AG20443 (cell line): ENCODE measurements at places on chromosomes 4 and X.

GRCh38 chr4:98653890-98654867, 4.2 kb downstream of the TSPAN5 start:
- DNase-seq, result peak; percentile 52

- DNase-seq, result peak; percentile 36
Observed at GRCh38 chr4:189124149-189124758, 816.4 kb upstream of the FRG1 start.

DNA sequence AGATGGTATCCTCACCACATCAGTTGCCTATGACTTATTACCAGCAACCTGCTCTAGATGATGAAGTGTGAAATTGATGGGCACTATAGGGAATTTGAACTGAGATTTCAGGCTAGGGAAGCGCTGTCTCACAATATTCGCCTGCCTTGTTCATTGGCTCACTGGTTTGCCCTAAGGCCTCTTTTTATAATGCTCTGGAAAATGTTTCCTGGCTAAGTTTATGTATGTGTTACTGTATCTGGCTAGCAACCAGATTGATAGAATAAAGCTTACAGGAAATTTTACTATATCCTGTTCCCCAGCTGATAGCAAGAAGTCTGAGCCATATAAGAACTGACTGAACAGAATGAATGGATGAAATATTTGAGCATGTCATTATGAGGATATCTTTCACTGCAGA, 71.6 kb downstream of the GSTCD start:
- no peak for DNase-seq

- peak; percentile 16 for DNase-seq
Observed at GRCh38 chr4:55727746-55728145, 91.6 kb upstream of the NMU start.

DNA sequence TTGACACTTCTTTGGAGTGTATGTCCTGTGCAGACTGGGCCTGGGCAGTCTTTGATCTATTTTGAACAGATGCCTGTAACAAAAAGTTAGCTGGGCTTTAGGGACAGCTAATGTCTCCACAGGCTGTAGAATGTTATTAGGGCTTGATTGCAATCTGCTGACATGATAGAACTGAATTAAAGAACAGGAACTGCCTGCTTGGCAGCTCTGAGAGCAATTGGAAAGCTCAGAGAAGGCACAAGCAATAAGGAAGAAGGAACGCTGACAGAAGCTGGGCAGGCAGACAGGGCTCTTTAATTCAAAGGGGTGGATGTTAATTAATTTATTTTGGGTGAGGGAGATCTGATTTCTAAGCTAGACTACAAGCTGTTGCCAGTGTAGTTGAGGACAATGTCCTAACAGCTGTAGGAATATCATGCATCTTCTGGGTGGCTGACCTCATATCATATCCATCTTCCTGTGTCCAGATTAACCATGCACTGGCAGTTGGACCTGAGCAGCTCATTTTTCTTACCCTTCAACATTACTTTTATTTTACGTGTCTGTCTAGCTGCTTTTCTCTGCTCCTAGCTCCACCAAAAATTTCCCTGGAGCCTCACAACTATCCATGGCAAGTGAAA, 20.7 kb upstream of the GRXCR1 start:
- DNase-seq, result no peak

DNA sequence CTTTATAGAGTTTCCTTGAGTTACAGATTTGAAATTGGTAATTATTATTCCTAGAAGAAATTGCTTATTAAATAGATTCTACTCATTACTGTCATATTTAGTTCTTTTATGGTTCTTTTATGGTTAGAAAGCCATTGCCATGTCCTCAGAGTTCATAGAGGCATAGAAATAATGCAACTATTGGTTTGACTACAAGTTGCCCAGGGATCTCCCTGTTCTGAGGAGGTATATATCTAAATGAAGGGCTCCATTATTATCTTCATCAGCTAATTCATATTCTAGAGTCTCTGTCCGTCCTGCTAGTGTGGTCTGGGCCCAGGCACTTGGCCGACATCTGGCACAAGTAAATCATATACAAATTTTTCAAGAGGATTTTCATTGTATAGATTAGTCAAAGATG, 535.7 kb downstream of the PPP4R3C start:
- no peak for DNase-seq

- DNase-seq, result no peak
Observed at GRCh38 chr4:100876546-100876945, 358.7 kb upstream of the EMCN start.

DNA sequence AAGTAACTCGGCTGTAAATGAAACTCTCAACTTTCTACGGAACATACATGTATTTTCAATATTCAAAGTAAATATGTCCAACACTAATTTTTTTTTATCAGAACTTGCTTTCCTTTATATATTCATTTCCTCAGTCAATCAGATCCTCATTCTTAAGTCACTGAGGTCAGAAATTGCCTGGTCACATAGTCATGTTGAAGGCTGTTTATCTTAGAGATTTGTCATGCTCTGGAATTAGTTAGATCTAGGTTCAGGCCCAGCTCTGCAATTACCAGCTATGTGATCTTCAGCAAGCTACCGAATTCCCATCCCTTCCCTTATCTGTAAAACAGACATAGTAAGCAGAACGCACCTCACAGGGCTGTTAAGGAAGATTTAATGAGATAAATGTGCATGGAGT, 228.8 kb downstream of the SPCS3 start:
- peak; percentile 42 for DNase-seq

GRCh38 chrX:44915361-44915868, 42.4 kb downstream of the KDM6A start:
- DNase-seq, result no peak

GRCh38 chr4:18209448-18209847, 187.9 kb upstream of the LCORL start:
- no peak for DNase-seq

DNA sequence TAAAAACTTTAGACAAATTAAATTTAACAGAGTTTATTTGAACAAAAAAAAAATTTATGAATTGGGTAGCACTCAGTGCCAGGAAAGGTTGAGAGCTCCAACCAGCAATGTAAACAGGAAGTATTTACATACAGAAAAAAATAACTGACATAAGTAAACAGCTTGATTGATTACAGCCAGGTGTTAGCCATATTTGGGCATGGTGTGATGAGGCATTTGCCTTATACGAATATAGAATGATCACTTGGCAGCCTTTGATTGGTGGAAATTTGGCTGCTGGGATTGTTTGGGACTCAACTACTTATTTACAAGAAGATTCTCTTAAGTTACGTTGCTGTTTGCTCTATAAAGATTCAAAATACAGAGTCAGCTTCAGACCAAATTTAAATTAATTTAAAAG, 172.0 kb downstream of the ADAM29 start:
- no peak for DNase-seq

- no peak for DNase-seq
Observed at GRCh38 chr4:42237451-42237850, 85.0 kb upstream of the BEND4 start.

GRCh38 chrX:22057667-22058066, 25.5 kb downstream of the PHEX start:
- no peak for DNase-seq

- DNase-seq, result no peak
Observed at GRCh38 chr4:11079171-11079570, 349.5 kb downstream of the HS3ST1 start.

DNA sequence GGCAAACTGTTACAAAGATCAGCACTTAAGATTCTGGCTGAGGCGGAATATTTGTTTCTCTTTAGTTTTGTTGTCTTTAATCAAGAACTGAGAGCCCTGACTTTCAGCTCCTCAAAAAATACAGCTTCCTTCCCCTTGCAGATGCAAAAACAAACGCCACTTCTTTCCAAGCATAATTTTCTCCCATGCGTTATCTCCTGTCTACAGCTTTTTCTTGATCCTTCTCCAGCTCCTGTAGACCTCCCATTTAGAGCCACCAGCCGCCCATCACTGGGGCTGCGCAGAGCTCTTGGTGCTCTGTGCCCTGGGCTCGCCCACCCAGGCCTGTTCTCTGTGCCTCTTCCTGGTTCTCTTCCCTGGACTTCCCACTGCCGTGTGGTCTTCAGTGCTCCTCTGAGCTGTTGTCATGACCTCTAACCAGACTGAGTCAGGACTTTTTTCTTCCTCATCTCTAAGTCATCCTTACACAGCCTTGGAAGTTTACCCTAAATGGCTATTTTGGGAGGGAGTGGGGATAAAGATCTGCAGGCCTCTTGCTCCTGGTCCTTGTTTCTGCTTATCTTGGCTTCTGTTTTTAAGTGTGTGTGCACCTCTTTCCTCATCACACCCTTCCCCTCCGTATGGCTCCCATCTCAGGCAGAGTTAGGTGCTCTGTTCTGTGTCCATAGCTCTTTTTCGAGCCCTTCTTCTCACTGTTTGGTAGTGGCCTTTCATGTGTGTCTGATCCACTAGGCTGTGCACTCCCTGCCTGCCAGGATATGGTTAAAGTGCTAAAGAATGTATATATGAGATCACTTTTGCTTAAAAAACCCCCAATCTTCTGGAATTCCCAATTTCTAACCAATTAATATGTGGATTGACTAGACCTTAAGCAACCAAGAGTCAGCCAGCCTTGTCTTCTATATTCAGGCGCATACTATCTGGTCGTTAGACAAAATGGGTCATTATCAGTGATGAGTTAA, 122.5 kb downstream of the PTTG2 start:
- peak; percentile 66 for DNase-seq

DNA sequence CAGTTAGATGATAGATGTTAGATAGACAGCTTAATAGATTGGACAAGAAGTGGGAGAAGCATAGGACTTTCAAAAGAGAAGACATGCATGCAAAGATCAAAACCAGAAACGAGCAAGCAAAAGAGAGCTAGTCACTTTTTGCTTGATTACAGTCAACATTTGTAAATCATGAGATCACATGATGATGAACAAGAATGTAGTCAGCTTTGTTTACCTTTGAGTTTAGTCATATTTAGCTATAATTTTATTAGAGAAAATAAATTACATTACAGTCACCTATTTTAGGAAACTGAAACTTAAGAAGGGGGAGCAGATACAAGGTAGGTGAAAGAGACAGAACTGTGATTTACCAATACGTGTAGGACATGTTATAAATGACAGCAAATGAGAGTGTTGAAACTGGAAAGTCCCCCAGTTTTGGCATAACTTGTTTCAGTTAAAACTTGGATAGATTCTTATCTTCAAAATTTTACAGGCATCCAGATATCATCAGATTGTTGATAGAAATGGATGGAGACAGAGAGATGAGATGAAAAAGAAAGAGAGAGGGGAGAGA, 1083.1 kb upstream of the PCDH10 start:
- no peak for DNase-seq

DNA sequence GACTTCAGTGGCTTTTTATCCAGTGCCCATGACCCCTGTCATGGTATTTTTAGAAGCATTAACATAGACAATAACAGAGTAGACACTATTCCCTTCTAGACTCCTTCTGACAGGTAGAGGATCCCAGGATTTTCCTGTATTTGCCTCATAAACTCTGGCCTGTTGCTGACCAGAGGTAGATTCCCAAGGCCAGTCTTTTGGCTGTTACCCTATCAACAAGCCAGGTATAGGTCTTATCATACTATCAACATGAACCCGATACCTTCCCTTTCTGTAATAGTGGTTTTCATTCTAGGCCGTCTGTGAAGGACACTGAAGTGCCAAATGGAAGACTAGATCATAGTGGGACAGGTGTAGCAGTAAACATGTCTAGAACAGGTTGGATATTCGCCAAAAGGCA, 76.2 kb upstream of the CHRDL1 start:
- DNase-seq, result no peak

- peak; percentile 8 for DNase-seq
Observed at GRCh38 chrX:45056428-45057145, 144.1 kb downstream of the DIPK2B start.

GRCh38 chr4:10640561-10641201, 43.9 kb downstream of the CLNK start:
- no peak for DNase-seq

GRCh38 chr4:74451214-74451661, 6.3 kb downstream of the AREG start:
- DNase-seq, result peak; percentile 34
